Activated CD4-positive, alpha-beta T cell treated with anti-CD3 and anti-CD28 coated beads, Interleukin-2, amount 10 ng/mL, durations not matched to agents 7 days and 5 days (primary cell): ENCODE measurements at places on chromosomes 2 and 18.

- H3K4me1 ChIP-seq = peaks cover 9% of the 10 kb centered on the region
- H3K4me3 ChIP-seq = no peak overlapping the region
- H3K36me3 ChIP-seq = no peaks in the 10 kb centered on the region
These were observed 799 bp upstream of the KIF1A start for GRCh38 chr2:240820607-240821428.

DNA sequence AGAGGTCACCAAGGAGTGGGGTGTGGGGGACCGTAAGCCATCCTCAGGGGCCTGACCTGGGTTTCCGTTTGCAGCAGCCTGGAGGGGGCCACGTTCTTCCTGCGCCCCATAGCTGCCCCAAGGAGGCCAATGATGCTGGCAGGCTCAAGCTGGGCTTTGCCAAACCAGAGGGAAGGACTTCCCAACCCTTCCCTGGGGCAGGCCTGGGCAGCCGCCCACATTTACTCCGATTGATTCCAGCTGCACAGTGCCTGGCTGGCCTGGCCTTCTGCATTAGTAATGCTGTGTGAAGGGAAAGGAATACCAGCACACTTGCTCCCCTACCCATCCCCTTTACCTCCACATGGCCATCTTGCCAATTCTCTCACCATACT, 360.6 kb upstream of the SLC14A2 start:
- H3K4me1 ChIP-seq = no peaks in the 10 kb centered on the region
- no peak overlapping the region for H3K4me3 ChIP-seq
- H3K36me3 ChIP-seq = no peaks in the 10 kb centered on the region
- no peak for DNase-seq

- no peak overlapping the region for H3K4me3 ChIP-seq
- no peak for DNase-seq
- H3K27me3 ChIP-seq = no peaks in the 10 kb centered on the region
- H3K36me3 ChIP-seq = no peaks in the 10 kb centered on the region
These were observed 912.5 kb upstream of the CRIM1 start for GRCh38 chr2:35443087-35443486.

DNA sequence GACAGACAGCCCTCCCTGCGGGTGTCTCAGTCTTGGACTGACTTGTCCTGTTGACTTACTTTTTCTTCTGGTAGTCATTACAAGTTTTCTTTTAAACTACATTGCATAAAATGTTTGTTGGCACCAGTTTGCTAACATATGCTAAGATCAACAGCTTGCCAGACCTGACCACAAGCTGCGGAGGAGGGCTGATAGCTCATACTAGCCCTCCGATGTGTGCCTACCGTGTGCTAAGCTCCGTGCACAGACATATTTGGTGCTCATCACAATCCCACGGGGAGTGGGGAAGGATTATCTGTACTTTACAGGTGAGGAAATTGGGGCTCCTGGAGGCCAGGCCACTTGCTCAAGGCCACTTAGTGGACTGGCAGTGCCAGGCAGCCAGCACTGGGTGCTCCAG, 72.8 kb upstream of the YPEL5 start:
- peaks cover 11% of the 10 kb centered on the region for H3K27me3 ChIP-seq
- no peak for DNase-seq
- no peak overlapping the region for H3K27ac ChIP-seq
- no peaks in the 10 kb centered on the region for H3K4me1 ChIP-seq

- H3K27ac ChIP-seq = no peak overlapping the region
- no peak for DNase-seq
- H3K36me3 ChIP-seq = peaks cover 43% of the 10 kb centered on the region
- peaks cover 63% of the 10 kb centered on the region for H3K4me1 ChIP-seq
These were observed 10.4 kb downstream of the PELI1 start for GRCh38 chr2:64133828-64134227.

DNA sequence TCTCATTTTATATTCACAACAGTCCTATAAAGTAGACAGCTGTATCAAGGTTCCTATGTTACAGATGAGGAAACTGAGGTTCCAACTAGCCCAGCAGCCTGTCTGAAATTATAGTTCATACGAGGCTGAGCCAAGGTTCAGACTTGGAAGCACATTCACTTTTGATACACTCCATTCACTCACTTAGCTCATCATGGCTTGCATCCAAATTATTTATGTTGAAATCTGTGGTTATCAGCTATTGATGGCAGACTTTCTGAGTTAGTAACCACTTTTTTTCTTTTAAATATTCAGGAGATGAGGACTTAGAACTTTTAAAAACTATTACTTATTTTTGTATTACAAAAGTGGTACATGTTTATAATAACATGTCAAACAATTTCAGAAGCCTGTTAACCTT, 188.2 kb downstream of the MTX2 start:
- DNase-seq = no peak
- peaks cover 45% of the 10 kb centered on the region for H3K27me3 ChIP-seq
- no peaks in the 10 kb centered on the region for H3K36me3 ChIP-seq
- H3K4me1 ChIP-seq = no peaks in the 10 kb centered on the region
- no peak overlapping the region for H3K4me3 ChIP-seq

DNA sequence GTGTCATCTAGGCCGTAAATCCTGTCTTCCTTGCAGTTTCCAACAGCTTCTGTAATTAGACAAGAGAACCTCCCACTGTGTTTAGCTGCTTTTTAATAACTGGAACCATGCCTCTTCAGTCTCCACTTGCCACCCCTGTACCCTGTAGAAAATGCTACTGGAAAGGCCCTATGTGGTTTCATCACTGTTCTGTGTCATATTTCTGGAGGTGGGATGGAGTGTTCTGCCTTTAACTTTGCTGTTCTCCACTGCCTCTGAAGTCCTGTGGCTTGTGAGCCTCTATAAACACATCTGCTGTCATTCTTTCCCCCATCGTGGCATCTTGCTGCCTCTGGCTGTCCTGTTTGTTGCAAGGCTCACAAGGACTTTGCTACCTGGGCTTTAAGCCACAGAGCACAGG, 17.9 kb downstream of the MGAT5 start:
- H3K4me3 ChIP-seq = no peak overlapping the region
- no peak for DNase-seq
- H3K4me1 ChIP-seq = peaks cover 28% of the 10 kb centered on the region
- H3K27me3 ChIP-seq = no peaks in the 10 kb centered on the region
- peak overlapping the region; percentile 21 for H3K27ac ChIP-seq
